C1 segment of cervical spinal cord (tissue), 14 donors: ENCODE measurements at places on chromosomes 2 and 18.

DNA sequence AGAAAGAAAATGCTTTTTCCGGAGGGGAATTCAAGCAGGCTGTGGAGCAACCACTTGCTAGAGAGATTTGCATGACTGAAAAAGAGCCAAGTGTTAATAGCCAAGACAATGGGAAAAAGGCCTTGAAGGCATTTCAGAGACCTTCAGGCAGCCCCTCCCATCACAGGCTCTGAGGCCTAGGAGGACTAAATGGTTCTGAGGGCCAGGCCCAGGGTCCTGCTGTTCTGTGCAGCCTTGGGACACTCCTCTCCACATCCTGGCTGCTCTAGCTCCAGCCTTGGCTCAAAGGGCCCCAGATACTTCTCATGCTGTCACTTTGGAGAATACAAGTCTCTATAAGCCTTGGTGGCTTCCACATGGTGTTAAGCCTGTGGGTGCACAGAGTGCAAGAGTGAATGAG, 81.8 kb downstream of the B3GNT2 start:
- no peak for DNase-seq

GRCh38 chr2:59803586-59803985, 749.9 kb downstream of the BCL11A start:
- no peak for DNase-seq

GRCh38 chr18:58205443-58206160, 161.6 kb downstream of the NEDD4L start:
- DNase-seq = no peak

DNA sequence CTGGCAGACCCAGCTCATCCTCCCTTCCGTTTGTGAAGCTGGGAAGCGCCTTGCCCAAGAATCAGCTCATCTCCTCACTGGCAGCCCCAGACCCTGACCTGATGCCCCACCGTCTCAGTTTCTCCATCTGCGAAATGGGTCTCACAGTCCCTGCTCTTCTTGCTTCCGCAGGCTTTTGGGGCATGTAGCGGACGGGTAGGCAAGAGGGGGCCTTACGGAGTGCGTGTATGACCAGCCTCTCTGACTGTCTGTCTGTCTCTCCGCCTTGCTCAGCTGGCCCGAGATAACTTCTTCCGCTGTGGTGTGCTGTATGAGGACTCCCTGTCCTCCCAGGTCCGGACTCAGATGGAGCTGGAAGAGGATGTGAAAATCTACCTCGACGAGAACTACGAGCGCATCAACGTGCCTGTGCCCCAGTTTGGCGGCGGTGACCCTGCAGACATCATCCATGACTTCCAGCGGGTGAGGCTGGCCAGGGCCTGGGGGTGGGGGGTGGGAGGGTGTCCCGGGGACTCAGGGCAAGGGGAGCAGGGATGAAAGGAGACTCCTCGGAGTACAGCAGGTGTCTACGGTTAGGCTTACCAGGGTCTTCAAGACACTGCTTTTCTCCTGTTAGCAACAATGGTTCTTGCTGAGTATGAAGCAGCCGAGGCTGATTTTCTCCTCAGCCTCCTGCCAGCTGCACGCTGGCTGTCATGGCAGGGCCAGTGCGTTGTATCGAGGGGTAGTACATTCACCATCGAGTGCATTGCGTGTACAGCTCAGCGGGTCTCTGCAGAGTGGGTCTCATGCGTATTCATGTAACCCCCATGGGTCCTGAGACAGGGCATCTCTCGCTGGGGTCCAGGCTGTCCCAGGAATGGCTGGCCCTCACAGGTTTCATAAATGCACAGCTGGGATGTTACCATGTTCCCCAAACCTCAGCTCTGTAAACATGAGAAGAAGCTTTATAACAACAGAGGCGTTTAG, 10.9 kb downstream of the ITM2C start:
- no peak for DNase-seq

DNA sequence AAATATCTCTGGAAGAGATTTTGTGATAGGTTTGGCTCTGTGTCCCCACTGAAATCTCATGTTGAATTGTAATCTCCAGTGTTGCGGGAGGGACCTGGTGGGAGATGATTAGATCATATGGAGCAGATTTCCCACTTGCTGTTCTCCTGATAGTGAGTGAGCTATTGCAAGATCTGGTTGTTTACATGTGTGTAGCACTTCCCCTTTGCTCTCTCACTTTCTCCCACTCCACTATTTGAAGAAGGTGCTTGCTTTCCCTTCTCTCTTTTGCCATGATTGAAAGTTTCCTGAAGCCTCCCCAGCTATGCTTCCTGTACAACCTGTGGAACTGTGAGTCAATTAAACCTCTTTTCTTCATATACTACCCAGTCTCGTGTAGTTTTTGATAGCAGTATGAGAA, 97.0 kb upstream of the FN1 start:
- DNase-seq = no peak

DNA sequence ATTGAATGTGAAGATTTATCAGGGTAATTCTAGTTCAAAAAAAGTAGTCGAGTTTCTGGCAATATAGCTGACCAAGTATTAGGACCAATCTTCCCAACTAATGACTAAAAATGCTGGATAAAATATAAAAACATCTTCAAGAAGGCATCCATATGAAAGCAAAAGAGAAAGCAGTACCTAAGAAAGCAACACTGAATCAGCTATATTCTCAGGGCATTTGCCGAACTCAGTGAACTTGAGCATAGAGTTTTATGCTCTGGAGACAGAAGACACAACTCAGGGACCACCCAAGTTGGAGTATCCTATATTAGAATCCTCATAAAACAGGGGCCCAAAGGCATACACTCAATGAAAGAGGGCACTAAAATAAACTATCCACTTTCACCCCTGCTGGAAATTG, 103.7 kb upstream of the HNRNPA3 start:
- DNase-seq = no peak

DNA sequence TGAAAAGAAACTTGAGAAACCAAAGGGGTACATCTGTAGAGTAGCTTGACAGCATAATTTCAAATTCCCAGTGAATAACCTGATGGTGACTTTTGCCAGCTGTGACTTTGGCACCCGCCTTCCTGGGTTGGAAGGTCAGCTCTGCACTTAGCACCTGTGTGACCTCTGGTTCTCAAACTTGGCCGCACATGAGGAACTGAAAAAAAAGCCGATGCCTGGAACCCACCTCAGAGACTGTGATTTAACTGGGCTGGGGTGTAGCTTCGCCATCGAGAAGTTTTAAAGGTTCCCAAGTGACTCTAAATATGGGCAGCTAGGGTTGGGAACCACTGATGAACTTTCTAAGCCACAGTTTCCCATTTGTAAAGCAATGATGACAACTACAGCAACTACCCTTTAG, 6.5 kb downstream of the EFEMP1 start:
- DNase-seq = no peak

GRCh38 chr2:10179422-10179821, 56.9 kb downstream of the RRM2 start:
- DNase-seq = no peak

GRCh38 chr2:53150146-53150545, 617.5 kb upstream of the CHAC2 start:
- DNase-seq = no peak

DNA sequence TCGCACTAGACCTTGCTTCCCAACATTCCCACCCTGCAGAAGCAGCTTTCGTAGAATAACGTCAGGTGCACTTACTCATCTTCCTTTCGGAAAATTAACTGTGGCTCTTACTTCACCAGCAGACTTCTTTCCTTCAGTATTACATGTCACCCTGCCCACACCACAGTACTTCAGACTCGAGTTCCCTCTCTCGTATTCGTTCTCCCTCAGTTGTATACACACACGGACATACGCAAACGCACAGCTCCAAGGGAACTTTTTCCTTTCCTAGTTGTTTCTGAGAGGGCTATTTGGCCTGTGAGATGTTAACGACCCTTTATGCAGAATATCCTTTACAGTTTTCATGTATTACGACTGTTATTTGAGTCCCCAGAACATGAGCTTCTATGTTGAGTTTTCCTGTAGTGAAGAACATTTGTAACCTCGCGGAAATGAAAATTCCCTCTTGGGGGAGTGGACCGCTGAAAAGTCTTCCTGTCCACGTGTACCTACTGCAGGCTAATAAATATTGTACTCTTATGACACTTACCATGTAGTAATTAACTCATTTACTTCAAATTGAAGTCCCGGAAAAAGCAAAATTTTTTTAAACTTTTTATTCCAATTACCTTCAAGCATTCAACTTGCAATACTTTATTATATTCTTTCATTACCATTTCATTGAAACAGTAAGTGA, 908 bp downstream of the ERLEC1 start:
- DNase-seq = no peak

- DNase-seq = no peak
Observed at GRCh38 chr2:215711471-215712034, 275.7 kb upstream of the FN1 start.

- no peak for DNase-seq
Observed at GRCh38 chr2:96306370-96306769, 1.0 kb upstream of the SNRNP200 start.

- DNase-seq = peak; percentile 13
Observed at GRCh38 chr2:60316381-60317033, 236.9 kb downstream of the BCL11A start.

GRCh38 chr2:196592911-196593881, 46.3 kb upstream of the CCDC150 start:
- no peak for DNase-seq

DNA sequence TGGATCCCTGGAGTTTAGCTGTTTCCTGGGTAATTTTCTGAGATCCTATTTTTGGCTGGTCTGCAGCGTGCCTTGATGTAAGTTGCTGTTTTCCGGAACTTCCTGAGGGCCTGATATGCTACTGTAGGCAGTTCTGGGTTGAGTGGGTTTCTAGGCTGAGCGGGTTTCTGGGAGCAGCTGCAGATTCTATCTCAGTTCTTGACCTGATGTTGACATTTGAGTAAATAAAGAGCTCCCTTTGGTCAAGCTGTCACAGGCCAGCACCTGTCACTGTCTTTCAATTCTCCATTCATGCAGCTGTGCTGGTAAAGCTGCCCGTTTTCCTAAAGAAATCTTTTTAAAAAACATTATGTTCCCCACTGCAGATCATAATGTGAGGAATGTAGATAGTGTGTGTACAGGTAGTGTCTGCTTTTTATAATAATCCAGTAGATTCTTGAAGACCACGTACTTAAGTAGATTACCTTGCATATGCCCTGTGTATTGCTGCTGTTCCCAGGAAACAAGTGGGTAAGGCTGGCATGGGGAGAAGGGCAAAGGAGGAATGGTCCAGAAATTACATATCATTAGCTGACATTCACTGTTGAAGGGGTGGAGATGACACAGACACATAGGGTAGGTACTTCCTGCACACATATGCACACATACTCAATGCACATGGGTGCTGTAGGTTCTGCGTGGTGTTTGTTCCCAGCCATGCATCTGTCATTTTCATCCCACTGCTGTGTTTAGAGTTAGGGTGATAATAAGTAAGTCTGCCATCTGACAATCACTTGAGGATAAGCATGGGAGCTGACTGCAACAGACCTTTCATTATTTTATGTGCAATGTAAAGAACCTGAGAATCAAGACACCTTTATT, 25.9 kb downstream of the CD28 start:
- DNase-seq = no peak

GRCh38 chr18:650428-650858, 7.0 kb upstream of the TYMS start:
- no peak for DNase-seq

DNA sequence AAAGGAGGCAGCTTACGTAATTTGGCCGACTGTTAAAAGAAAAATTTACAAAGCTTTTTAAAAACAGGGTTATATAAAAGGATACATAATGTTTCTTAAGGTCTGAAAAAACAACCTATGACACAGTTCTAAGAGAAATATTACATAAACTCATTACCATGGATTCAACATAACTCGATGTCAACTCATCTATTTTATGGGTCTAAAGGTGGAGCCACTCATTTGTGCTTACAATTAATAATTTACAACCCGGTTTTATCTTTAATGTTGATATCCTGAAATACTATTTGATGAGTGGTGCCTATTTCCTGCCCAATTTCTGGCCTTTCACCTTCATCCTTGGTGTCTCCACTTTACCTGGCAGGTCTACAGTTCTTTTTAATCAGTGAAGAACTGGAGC, 15.1 kb downstream of the USP40 start:
- no peak for DNase-seq

DNA sequence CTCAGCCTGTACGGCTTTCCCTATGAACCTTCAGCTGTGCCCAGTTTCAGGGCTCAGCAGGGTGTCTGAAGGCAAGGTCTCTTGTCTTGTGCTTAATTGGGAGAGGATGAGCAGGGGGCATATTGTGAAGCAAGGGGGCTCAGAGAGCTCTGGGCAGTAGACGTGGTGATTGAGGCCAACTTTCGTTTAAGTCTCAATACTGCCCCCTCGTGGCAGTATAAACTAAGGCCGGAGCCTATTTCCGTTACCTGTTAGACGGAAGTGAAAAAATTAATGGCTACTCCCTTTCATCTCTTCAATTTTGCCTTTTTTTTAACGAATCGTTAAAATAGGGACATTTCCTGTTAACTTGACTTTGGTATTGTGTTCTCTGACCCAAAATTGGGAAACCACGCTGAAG, 193.4 kb downstream of the TDRD15 start:
- DNase-seq = no peak

DNA sequence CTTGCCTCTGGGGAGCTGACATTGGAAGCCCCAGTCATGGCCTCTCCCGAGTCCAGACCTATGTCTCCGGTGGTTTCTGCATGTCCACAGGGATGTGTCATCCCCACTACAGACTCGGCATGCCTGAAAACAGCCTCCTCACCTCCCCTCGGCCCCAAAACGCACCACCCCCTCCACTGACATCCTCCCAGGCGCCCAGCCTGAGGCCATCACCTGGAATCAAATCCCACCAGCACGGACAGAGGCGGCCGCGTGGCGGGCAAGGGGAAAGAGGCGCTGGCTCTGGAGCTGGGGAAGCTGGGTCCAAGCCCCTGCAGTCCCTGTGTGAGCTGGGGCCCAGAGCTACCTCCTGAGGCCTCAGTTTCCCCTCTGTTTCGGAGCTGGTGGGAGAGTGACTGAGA, 69.9 kb upstream of the SMAD7 start:
- DNase-seq = no peak

- DNase-seq = no peak
Observed at GRCh38 chr2:110104025-110104771, 11.4 kb downstream of the MALL start.

GRCh38 chr2:105177536-105178254, 63.8 kb upstream of the GPR45 start:
- DNase-seq = no peak

- DNase-seq = no peak
Observed at GRCh38 chr2:195604706-195605105, 52.3 kb upstream of the SLC39A10 start.

- no peak for DNase-seq
Observed at GRCh38 chr18:47772374-47773248, 157.8 kb downstream of the SMAD2 start.

- no peak for DNase-seq
Observed at GRCh38 chr2:10530607-10531239, 82.6 kb upstream of the ODC1 start.

- DNase-seq = no peak
Observed at GRCh38 chr2:177489719-177490301, 97.2 kb downstream of the AGPS start.
